ENCODE measurements at places on chromosomes 4 and X.

- no peak for DNase-seq
Observed at GRCh38 chrX:31449965-31450364, 378.1 kb upstream of the FTHL17 start.

GRCh38 chr4:165006456-165006855 lies 25.3 kb upstream of the TRIM60 start:
- DNase-seq: no peak

GRCh38 chr4:6198278-6198677 lies 2.1 kb downstream of the JAKMIP1 start:
- no peak for DNase-seq

- no peak for DNase-seq
Observed at GRCh38 chrX:55484948-55485347, 4.7 kb downstream of the USP51 start.

GRCh38 chr4:157898836-157899605 lies 273.8 kb downstream of the GASK1B start:
- DNase-seq: no peak

DNA sequence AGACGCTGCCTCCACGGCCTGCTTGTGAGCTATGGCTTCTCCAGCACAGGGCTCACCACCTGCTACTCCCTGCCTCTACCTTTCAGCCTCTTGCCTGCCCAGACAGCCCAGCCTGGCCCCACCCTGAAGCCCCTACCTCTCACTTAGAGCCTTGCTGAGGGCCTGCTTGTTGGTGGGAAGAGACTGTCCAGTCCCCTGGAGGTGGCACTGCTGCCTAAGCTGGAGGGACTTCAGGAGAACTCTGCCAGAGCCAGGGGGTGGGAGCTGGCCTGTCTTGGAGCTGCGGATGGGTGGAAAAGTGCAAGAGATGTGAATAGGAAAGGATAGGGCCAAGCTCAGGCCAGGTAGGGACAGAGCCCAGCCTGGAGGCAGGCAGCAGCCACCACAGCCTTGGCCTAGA lies 2.7 kb upstream of the ZNF185 start:
- DNase-seq: no peak

- no peak for DNase-seq
Observed at GRCh38 chrX:30831082-30831481, 58.0 kb downstream of the TAB3 start.

GRCh38 chr4:173343832-173344397 lies 9.8 kb upstream of the HMGB2 start:
- no peak for DNase-seq
